Activated CD4-positive, alpha-beta memory T cell treated with anti-CD3 and anti-CD28 coated beads, Interleukin-2, amount 10 ng/mL, durations not matched to agents 7 days and 5 days (primary cell): ENCODE measurements at places on chromosomes 6 and 20. TPM values are rescaled to one million over a fixed set of nuclear protein-coding genes. Genes with fewer than 3 reads are reported as not detected.

DNA sequence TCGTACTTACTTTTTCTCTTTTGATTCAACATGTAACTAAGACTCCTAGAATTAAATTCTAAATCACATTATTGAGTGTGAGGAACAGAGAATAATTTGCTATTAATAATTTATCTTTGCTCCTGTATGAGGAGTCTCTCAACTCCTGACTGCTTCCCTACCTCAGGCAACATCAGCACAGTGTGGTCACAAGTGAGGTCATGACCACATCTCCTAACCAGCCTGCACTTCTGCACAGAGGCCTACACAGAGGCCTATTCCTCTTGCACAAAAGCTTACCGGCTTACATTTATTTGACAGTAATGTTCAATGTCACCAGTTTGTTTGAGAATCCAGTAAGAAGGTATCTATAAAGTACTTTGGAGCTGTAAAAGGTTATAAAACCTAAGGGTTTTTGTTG, 637.4 kb upstream of the MARCKS start:
- no peak overlapping the region for H3K4me3 ChIP-seq
- no peak for DNase-seq
- H3K36me3 ChIP-seq, result no peaks in the 10 kb centered on the region
- H3K27me3 ChIP-seq, result no peaks in the 10 kb centered on the region
- no peaks in the 10 kb centered on the region for H3K4me1 ChIP-seq

HECA gene
- 78.9 TPM for total RNA-seq

- DNase-seq, result no peak
- no peak overlapping the region for H3K4me3 ChIP-seq
- no peak overlapping the region for H3K27ac ChIP-seq
- H3K36me3 ChIP-seq, result peaks cover 22% of the 10 kb centered on the region
Observed at GRCh38 chr6:107045826-107046675, 18.1 kb downstream of the MTRES1 start.

HLA-DPB1 gene
- 95.6 TPM for total RNA-seq

DNA sequence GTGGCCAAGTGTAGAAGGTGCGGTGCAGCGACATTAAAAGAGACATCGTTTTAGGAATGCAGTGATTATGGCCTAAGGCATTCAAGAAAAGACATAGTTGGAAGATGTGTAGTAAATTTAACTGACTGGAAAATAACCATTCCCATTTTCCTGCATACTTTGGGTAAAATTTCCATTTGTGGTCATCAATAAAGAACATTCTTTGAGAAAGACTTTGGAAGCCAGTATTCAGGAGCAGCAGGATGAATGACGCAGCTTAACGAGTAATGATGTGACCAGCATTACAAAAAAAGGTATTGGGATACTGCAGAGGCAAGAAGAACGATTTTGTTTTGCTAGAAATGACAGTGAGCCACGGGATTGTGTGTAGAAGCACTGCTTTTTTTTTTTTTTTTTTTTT, 7.0 kb upstream of the RWDD1 start:
- H3K4me1 ChIP-seq, result peaks cover 8% of the 10 kb centered on the region
- H3K27me3 ChIP-seq, result peaks cover 22% of the 10 kb centered on the region
- H3K27ac ChIP-seq, result no peak overlapping the region

EPPIN gene
- total RNA-seq, result not detected

ADTRP gene
- total RNA-seq, result 5.5 TPM

GRCh38 chr20:22526512-22527012, 57.8 kb downstream of the FOXA2 start:
- no peaks in the 10 kb centered on the region for H3K36me3 ChIP-seq
- H3K27me3 ChIP-seq, result no peaks in the 10 kb centered on the region
- H3K4me1 ChIP-seq, result no peaks in the 10 kb centered on the region
- DNase-seq, result no peak

GATA5 gene
- not detected for total RNA-seq

EYA2 gene
- total RNA-seq, result 0.15 TPM

PTPRT gene
- not detected for total RNA-seq

GRCh38 chr6:166418691-166419143, 36.0 kb upstream of the MPC1 start:
- DNase-seq, result peak; percentile 24
- no peak overlapping the region for H3K4me3 ChIP-seq
- H3K27ac ChIP-seq, result peak overlapping the region; percentile 74
- H3K27me3 ChIP-seq, result peaks cover 6% of the 10 kb centered on the region

CD83 gene
- 6.4 TPM for total RNA-seq
